ENCODE measurements at places on chromosomes 6 and 20.

DNA sequence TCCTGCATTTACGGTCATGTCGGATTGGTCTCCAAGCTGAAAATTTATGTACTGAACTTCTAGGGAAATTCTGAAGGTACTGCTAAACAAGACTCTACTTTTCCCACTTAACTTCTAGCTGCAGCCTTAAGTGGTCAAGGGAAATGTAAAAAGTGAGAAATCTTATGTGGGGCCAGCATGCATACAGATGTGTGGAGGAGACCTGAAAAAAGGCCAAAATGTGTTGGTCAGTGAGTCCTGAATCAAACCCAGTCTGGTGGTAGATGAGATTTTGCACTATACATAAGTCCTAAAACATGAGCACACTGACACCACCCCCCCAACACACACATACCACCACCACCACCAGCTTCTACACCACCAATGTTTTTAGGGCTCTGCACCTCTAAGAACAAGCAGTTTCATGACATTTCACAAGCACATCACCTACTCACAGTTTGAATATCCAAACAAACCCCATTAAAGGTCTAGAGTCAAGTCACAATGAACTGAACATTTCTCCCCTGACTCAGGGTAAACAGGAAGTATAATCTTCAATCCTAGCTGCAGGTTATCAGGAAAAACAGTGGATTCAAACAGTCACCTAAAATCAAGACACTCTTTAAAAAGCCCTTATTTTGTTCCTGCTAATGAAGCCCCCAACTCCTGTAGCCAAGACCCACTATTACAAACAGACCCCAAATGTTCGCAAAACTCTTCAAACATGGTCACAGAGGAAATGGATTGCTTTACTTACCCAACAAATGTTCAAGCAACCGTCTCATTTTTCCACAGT is 1.6 kb downstream of the ZMYND8 start:
- DNase-seq, result no peak

DNA sequence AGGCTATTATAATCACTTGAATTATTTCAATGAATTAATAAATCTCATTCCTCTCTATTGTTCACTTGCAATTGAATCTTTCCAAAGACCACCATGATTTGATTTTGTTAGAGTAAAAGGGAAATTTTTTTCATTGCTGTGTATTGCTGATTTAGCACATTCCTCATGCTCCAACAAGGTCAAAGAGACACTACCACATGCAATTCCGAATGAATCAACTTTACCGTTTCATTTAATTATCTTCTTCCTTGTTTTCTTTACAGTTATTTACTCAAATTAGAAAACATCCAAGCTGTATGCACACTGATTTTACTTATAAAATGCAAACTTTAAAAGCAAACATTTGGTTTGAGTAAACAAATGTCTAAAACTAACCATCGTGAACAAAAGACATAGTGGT is 967 bp downstream of the KIAA0408 start:
- no peak for DNase-seq

DNA sequence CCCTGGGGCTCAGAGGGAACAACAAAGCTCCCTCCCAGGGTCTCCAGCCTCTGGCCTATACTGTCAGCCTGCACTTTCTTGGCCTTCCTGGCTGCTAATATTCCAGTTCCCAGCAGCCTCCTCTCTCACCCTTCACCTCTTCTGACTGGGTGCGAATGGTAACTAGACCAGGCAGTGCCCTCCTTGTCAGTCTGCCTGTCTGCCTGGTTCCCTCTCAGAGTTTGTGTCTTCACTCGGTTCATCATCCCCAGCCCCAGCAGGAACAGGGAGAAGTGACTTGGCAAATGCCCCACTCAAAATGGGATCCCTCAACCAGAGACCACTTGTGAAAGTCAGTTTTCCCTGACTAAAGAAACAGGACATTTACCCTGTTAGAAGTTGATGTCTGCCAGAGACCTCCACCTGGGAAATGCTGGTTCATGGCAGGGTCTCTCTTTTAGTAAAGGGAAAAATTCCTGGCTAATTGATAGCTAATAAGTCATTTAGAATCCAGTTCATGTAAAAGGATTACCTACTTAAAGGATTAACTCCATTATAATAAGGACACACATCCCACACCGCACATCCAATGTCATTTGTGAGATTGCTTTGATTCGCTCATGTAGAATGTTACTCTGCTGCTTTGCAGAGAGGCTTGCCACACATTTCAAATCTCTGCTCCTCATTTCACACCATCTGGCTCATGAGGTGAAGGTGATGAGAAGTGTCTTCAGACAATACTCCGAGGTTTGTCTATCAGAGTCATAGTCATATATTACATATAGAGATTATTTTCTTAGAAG is 18.6 kb upstream of the MICB start:
- no peak for DNase-seq

- DNase-seq, result no peak
Observed at GRCh38 chr6:91299544-91300491, 712.9 kb upstream of the MAP3K7 start.

GRCh38 chr6:110017946-110018345 is 39.8 kb downstream of the GPR6 start:
- DNase-seq, result no peak

GRCh38 chr6:154649721-154650120 is 83.5 kb upstream of the SCAF8 start:
- DNase-seq, result no peak

- DNase-seq, result peak; percentile 36
Observed at GRCh38 chr6:24126586-24127192, 674 bp downstream of the NRSN1 start.

DNA sequence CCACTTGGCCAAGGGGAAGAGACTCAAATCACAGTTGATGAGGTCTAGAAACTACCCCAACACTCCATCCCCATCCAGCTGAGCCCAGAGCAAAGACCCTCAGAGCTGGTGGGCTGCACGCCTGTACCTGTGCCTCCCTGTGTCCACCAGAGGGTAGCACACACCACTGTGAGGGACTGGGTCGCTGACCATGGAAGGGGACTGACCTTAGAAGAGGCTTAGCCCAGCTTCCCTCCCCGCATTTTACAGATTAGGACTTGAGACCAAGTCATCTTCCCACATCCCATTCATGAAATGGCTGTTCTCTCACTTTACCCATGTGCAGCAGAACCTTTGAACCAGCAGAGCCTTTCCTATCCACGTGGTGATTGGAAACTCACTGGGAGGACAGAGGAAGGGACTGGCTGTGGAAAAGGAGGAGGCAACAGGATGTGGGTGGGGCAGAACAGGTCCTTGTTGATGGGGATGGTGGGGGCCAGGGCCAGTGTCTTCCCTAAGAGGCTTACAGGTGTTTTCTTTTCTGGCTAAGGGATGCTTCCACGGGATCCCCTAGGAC is 44.3 kb downstream of the CPXM1 start:
- DNase-seq, result no peak

DNA sequence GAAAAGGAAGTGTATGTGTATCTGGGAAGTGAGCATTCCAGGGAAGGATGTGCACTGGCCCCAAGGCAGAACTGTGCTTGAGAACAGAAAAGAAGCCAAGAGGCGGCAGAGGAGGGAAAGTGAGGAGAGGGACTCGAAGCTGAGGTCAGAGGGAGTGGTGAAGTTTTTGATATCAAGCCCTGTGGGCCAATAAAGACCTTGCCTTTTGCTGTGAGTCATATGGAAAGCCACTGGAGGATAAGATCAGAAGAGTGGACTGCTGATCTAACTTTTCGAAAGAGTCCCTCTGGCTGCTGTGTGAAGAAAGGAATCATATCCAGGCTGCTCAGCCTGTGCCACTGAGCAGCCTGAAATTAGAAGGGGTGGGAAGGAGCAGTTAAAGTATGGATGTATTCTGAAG is 99.4 kb downstream of the EYA4 start:
- no peak for DNase-seq

- no peak for DNase-seq
Observed at GRCh38 chr6:85096976-85097375, 332.6 kb upstream of the TBX18 start.

GRCh38 chr20:17969884-17970409 is 1.1 kb downstream of the MGME1 start:
- DNase-seq, result peak; percentile 60

DNA sequence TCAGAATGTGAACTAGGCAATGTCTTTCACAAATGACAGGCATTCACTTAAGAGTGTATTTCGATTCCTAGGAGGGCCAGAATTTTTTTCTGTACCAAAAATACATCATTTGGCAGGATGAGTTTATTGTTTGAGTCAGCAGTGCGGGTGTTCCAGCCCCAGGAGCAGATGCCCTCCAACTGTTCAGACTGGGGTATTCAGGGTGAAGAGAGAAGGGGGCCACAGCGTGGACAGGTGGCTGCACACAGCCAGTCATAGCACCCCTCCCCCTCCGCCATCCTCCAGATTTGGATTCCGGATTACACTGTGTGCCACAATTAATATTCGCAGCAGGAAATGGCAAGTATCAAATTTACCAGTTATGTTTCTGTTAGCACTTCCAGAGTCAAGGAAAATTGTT is 38.6 kb downstream of the RIPOR2 start:
- no peak for DNase-seq

GRCh38 chr6:98747960-98748359 is 86.4 kb upstream of the POU3F2 start:
- DNase-seq, result no peak

DNA sequence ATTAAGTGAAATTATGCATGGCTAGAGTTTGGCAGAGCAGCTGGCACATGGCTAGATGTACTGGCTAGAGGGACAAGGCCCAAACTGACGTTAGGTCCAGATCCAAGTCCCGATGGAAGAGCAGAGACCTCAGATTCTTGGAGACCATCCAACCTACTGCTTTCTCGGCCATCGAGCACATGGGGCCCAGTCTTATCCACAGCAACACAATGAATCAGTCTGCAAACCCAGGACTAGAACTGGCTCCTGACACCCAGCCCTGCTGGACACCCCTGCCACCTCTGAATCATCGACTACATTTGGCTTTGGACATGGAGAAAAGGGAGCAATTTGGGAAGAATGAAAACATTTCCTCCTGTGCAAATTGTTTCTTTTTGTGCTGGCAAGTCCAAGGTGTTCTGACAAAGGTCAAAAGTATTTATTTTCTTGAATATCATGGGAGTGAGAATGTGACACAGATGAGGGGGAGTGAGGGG is 23.9 kb upstream of the YWHAB start:
- no peak for DNase-seq

DNA sequence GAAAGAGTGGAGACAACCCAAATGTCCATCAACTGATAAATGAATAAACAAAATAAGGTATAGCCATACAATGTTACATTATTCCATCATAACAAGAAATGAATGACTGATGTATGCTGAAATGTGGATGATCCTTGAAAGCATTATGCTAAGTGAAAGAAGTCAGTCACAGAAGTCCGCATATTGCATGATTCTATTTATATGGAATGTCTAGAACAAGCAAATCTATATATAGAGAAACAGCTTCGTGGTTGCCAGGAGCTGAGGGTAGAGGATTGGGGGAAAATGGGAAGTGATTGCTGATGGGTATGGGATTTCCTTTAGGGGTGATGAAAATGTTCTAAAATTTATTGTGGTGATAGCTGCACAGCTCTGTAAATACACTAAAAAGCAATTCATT is 196.8 kb downstream of the ATXN1 start:
- no peak for DNase-seq

DNA sequence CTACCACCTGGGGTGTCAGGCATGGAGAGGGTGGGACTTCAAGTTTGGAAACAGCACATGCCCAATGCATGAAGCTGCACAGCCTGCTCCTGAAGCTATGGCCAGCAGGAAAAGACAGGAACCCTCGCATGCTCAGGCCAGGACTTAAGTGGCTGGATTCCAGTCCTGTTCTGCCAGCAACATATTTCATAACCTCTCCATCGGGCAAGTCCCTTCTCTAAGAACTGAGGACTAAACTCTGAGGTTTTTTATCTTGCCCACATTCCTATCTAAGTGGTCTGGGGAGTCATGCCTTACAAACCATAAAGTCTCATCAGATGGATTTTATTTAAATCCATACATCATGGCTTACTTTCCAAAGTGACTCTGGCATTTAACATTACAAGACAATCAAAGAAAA is 27.5 kb upstream of the AGPAT4 start:
- DNase-seq, result no peak

- DNase-seq, result no peak
Observed at GRCh38 chr20:59574308-59574707, 30.0 kb upstream of the PHACTR3 start.

DNA sequence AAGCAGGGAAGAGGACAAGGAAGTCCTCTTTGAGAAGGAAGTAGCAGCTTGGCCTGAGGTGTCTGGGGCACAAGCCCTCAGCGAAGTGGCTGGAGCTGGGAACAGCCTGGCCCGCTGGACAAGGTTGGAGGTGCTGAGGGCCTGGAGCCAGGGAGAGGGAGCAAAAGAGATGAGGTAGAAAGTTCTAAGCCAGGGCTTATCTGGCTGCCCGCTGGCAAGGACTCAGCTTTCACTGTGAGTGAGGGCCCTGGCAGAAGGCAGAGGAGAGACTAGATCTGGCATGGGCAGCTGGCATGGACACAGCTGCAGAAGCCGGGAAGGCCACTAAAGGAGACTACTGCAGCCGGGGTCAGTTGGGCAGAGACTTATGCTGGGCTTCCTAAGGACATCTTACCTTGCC is 21.8 kb upstream of the PCMTD2 start:
- no peak for DNase-seq

DNA sequence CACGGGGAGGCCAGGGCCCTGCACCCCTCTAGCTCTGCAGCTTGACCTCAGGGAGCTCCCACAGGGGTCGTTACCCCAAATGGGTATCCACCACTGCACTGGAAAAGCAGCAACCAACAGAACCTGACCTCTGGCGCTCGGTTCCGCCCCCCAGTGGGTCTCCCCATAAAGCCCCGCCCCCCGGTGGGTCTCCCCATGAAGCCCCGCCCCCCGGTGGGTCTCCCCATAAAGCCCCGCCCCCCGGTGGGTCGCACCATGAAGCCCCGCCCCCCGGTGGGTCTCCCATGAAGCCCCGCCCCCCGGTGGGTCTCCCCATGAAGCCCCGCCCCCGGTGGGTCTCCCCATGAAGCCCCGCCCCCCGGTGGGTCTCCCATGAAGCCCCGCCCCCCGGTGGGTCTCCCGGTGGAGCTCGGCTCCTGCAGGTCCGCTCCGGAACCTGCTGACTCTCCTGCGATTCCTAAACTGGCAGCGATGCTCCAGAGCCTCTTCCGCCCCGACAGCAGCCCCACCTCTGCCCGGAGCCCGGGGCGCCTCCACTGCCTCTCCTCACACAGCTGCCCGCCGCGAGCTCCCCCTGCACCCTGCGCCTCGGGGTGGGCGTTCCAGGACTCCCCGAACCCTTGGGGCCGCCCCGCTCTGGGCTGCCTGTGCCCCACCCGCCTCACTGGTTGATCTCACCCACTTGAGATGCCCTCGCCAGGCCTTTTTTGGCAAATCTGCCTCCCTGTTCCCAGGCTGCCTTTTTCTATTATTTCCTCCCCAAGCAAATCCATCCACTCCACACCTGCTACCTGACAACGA is 12.1 kb downstream of the SLC2A4RG start:
- no peak for DNase-seq

DNA sequence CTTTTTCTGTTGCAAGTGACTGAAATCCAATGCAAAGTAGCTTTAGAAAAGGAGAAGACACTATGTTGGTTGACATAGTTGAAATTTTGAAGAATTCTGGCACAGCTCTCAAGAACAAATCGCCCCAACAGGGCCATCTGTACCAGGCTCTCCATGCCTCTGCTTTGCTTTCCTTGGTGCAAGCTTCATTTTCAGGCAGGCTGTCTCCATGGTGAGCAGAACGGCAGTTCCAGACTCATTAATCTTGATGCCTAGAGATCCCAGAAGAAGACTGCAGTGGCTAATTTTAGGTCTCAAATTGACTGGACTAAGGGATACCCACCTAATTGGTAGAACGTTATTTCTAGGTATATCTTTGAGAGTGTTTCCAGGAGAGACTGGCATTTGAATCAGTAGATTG is 950.7 kb upstream of the FLRT3 start:
- no peak for DNase-seq

GRCh38 chr20:53294804-53295203 is 298.8 kb downstream of the ZNF217 start:
- no peak for DNase-seq
